Iris pigment epithelial cell (primary cell): ENCODE measurements at places on chromosomes 13 and 19.

DNA sequence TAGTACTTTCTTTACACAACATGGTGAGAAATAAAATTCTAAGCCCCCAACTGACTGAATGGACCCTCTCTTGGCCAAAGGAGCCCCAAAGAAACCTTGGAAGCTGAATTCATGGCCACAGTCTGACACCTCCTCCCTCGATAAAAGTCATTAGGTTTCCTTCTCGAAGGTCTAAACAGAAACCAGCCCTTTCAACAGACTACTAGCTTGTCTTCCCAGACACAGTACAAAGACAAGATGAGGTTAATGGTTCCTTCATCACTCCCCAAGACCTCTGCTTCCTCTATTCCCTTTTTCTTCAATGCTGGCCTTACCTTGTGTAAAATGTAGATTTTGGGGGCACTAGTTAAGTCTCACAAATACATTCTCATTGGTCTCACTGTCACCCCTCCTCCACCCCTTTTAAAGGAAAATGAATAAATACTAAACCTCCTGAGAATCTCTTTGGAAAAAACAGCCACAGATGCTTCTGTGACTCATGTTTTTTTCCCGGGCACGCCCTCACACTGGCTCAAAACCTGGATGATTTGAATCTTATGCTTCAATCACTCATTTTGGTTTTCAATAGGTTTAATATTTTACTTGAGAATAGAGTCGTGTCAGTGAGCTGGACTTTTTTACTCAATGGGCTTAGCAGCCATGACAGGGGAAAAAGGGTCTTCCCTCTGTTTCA, 65.8 kb upstream of the MED4 start:
- peak; percentile 29 for DNase-seq

- no peak for DNase-seq
Measured at GRCh38 chr13:27667946-27668345, 46.3 kb downstream of the POLR1D start.

- DNase-seq, result no peak
Measured at GRCh38 chr13:24192057-24192810, 31.7 kb downstream of the SPATA13 start.

DNA sequence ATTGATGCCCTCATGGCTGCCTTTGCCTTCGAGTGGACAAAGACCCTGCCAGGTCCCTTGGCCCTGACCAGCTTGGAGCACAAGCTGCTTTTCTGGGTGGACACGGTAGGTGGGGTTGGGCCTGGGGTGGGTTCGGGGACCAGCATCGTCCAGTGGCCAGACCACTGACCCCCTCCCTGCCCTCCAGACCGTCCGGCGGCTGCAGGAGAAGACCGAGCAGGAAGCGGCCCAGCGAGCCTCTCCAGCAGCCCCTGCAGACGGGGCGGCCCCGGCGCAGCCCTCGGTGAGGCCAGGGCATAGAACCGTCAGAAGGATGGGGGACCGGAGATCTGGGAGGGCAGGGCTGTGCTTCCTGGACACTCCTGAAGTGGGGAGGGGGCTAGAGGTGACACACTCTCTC, 10.6 kb downstream of the CAMSAP3 start:
- no peak for DNase-seq

GRCh38 chr19:48060381-48060780, 16.5 kb upstream of the CABP5 start:
- no peak for DNase-seq

GRCh38 chr13:99356262-99357091, 49.3 kb upstream of the GPR183 start:
- DNase-seq, result peak; percentile 94

DNA sequence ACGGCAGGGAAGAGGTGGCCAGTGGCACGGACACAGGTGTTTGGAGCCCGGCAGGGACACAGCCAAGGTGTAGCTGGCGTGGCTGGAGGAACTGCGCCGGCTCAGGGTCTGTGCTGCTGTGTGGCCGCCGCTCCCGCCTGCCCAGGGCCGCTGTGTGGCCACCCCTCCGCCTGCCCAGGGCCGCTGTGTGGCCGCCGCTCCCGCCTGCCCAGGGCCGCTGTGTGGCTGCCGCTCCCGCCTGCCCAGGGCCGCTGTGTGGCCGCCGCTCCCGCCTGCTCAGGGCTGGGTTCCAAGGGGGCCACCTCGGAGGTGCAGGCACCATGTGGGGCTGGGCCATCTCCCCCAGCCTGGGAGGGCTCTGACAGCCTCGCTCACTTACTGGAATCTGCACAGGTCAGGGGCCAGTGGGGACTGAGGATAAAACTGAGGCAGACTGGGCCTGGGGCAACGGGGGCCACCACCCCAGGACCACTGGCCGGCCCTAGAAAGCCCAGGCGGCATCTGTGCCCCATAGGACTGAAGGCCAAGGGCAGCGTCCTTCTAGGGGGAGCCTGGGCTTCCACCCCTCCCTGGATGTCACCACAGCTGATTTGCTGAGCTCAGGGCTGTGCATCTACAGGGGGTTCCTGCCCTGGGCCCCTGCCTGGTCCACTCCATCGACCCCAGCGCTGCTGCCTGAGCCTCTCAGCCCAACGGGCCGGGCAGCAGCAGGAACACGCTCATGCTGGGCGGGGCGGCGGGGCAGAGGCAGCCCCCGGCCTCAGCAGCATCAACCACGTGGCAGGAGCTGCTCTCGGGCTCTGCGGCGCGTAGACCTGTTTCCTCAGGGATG, 21.5 kb downstream of the C13orf46 start:
- DNase-seq, result no peak

DNA sequence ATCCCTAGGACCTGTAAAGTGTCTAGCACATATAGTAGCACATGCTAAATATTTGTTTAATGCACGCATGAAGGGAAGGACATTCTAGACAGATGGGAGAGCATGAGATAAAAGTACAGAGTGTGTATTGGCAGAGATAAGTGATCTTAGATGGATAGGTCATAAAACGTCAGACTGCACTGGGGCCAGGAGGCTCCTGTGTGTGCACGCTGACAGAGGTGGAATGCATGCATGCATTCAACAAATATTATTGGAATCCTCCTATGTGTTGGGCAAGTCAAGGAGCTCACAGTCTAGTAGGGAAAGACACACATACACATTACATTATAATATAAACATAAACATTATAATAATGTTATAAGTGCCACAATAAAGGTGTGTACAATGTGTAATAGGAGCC, 73.3 kb downstream of the FGF9 start:
- no peak for DNase-seq

DNA sequence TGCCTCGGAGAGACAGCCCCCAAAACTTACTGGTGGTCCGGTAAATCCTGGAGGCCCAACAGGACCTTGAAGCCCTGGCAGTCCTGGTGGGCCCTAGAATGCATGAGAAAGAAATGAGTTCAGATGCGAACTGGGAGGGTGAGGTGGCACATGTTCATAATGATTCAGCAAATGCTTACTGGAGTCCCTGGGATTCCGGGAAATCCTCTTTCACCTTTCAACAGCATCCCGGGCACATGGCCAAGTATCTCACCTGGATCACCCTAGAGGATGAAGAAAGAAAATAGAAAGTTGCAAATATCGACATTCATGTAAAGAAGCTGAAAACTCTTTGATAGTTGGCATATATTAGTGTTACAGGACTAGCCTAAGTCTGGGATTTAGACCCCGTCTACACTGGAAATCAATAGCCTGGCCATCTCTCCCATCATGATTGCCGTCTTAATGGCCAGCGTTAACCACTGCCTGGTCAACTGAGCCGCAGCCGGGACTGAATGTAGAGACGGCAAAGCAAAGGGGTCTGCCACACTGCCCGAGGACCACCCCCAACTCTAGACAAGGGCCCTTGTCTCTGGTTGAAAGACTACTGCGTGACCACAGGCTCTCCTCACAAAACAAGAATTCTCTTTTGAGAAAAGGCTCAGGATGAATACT, 96.9 kb downstream of the COL4A1 start:
- DNase-seq, result no peak

DNA sequence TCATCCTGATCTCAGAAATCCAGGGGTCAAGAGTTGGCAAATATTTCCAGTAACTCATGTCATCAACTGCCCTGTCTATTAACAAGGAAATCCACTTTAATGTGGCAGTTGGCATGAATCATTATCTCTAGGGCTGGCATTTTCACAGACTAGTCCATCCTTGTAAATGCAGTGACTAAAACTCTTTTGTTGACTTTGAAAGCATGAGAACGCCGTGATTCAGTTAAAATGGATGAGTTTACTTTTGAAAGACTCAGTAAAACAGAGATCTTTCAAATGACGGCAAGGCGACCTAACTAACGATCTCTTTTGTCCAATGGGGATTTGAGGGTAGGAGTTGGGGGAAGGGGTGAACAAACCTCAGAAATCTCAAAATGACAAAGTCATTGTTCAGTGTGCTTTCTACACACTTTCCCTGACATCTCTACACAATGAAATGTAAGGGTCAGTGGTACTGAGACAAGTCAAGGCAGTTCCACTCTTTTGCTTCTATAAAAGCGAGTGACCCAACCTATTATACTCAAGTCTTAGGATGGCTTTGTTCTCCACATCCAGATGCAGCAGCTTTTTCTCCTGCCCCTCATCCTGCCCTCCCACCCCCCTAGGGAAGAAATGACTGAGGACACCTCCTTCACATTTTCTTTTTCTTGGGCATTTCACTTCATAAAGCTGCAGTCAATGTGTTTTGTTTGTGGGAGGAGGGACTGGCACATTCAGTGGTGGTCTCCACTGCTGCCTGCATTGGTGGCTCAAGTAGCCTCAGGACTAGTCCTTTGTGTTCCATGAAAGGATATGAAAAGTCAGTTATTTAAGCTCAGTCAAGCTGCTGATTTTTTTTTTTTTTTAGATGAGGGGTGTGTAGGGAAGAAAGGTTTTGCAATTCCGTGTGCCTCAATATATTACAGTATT, 200.5 kb downstream of the ABCC4 start:
- DNase-seq, result no peak
